ENCODE measurements at places on chromosomes 1 and 21.

GRCh38 chr1:93603106-93603505 lies 78.5 kb downstream of the BCAR3 start:
- DNase-seq: no peak

- no peak for DNase-seq
Measured at GRCh38 chr21:45804809-45805313, 161.3 kb downstream of the PCBP3 start.

- DNase-seq: no peak
Measured at GRCh38 chr1:239233626-239234025, 152.7 kb upstream of the CHRM3 start.

GRCh38 chr1:241749041-241749944 lies 97.2 kb downstream of the WDR64 start:
- no peak for DNase-seq

- no peak for DNase-seq
Measured at GRCh38 chr1:159882527-159882862, 17.5 kb downstream of the CFAP45 start.

DNA sequence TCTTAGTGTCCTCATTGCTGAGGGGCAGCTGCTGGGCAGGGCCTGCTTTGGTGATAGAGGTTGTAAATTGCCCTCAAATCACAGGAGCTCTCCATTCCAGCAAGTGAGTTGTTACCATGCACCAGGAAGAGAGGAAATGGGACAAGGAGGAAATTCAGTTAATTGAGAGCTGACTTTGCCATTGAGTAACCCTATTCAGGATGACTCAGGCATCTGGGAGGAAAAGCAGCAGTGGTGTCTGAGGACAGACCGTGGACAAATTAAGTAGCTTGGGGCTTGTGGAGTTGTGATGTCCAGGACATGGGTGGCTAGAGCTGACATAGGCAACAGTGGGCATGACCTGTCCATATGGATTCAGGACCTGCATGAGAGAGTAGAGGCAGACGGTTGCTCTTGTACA lies 5.9 kb downstream of the ARHGEF10L start:
- DNase-seq: no peak

- DNase-seq: no peak
Measured at GRCh38 chr1:93448983-93449804, 1.3 kb downstream of the FNBP1L start.

- no peak for DNase-seq
Measured at GRCh38 chr1:89261926-89262515, 10.6 kb downstream of the GBP5 start.

DNA sequence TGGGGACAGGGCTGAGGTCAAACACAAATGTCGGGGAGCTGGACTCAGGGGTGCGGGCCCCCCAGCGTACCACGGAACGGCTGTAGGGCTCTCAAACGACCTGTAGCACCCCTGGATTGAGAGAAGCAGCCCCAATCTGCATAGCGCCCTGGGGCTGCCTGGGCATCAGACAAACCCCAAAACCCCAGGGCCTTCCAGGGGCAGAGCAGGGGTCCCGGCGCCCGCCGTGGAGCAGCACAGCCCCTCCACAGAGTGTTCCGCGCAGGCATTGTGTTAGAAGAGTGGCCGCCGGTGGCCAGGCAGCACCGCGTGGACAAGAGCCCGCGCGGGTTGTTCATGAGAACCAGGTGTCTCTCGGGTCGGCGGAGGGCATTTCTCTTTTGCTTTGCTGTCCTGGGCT lies 64.2 kb upstream of the ARHGEF16 start:
- no peak for DNase-seq

- no peak for DNase-seq
Measured at GRCh38 chr1:179872558-179872957, 5.0 kb downstream of the TOR1AIP2 start.

GRCh38 chr1:218494449-218494852 lies 149.3 kb downstream of the TGFB2 start:
- DNase-seq: no peak

GRCh38 chr1:81446000-81446669 lies 354.6 kb upstream of the ADGRL2 start:
- DNase-seq: no peak

DNA sequence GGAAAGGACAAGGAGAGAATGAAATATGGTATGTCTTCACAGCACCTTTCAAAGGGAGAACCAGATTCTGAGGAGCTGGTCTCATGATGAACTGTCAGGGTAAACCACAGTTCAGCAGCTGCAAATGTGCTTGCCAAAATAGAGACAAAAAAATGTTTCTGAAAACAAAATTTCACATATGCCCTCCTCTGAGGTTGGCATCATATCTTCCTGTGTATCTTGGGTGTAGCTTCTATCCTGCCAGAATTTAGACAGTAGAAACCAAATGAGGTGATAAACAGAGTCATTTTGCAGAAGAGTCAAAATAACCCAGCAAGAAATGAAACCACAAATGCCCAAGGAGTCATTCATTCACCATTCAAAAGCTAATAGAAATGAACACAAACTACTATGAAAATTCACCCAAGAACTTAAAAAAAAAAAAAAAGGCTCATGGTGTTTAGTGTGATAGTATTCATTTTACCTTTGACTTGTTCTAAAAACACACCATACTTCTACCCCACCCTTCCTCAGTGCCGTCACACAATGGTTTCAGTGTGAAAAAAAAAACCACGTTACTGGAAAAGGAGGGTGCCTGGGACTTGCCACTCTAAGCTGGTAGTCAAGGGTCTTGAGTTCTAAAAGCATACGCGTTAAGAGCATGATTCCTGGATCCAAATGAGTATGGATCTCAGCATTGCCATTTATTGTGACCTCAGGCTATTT lies 18.5 kb downstream of the SELL start:
- DNase-seq: no peak

- no peak for DNase-seq
Measured at GRCh38 chr21:41211060-41211805, 43.3 kb downstream of the BACE2 start.

- no peak for DNase-seq
Measured at GRCh38 chr1:162185314-162186025, 116.0 kb downstream of the NOS1AP start.

GRCh38 chr1:30305061-30305460 lies 418.3 kb downstream of the MATN1 start:
- no peak for DNase-seq

DNA sequence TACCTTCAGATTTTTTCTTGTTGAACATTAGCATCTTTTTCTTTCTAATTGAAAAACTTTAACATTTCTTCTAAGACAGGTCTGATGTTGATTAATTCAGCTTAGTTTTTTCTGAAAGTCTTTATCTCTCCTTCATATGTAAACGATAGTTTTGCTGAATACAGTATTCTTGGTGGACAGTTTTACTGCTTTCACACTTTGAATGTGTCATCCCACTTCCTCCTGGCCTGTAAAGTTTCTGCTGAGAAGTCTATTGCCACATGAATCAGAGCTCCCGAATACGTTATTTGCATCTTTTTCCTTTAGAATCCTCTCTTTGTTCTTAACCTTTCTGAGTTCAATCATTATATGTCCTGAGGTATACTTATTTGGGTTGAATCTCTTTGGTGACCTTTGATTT lies 344.2 kb downstream of the OLFM3 start:
- DNase-seq: no peak

DNA sequence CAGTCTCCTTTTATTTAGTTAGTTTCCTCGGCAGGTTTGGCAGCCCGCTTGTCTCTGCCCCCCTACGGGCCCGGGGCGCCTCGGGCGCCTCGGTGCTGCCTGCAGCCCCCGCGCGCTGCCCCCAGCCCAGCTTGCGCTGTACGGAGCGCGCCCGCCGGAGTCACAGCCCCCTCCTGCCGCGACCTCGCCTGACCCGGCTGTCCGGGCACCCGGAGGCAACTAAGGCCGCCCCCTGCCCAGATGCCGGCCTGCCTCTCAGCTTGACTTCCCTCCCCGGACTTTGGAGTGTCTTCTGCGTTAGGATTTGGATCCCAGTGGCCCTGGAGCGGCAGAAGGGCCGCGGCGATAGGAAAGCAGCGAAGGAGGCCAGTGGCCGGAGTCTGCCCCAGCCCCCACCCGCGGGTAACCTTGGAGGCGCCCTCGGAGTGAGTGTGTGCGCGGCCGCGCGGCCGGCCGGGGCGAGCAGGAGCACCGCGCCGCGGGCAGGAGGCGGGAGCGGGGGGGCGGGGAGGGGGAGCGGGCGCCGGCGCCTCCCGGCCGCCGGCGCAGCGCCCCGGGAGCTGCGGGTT lies 7.6 kb downstream of the CDKN2C start:
- DNase-seq: no peak

DNA sequence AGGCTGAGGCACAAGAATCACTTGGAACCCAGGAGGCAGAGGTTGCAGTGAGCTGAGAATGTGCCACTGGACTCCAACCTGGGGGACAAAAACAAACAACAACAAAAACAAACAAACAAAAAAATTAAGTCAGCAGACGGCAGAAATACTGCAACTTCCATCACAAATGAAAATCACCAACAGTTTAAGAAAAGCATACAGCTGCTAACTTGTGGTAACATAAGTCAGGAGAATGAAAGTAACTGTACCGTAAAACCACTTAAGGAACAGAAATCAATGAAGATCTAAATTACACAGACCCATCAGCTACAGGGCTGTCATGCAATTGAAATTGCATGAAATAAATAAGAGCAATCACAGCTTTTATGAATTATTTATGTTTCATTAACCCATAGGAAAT lies 25.0 kb downstream of the MCOLN2 start:
- DNase-seq: no peak

GRCh38 chr1:113872219-113872935 lies 865 bp upstream of the PTPN22 start:
- peak; percentile 51 for DNase-seq

DNA sequence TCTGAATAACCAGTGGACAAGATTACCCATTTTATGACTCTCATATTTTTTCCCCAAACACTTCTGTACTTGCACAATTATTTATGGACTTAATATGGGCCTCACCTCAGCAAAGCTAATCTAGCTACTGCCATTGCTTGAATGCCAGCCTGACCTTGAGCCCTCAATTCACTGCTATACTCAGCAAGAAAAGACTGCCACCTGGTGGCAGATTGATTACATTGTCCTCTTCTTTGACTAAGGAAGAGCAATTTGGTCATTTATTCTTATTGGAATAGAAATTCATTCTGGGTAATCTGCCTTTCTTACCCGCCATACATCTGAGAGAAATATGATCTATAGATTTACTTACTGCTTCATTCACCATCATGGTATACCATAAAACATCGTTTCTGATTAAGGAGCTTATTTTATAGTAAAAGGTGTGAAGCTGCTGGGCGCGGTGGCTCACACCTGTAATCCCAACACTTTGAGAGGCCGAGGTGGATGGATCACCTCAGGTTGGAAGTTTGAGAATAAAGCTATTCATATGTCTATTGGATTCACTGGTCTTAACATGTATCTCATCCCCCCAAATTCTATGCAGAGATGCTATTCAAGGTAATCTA lies 32.9 kb upstream of the DIPK1A start:
- peak; percentile 46 for DNase-seq

DNA sequence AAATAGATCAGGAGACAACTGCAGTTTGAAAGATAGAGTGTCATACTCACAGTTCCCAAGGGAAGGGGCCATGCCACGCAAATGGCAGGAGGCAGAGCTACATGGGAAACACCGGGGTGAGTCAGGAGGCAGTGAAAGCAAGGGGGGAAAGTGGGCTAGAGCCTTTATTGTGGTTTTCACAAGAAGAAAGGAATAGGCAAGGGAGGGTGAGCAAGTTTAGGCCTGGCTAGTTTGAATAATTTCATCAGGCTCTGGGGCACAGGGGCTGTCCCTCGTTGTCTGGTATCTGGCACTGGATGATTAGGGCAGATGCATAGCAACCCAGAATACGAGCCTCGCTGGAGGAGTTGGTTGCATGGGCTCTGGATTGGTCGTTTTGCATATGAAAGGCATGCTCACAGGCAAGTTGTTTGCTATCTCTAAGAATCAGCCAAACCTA lies 17.0 kb upstream of the ITLN2 start:
- DNase-seq: no peak

GRCh38 chr1:151511636-151512215 lies 539 bp downstream of the CGN start:
- DNase-seq: peak; percentile 9

- no peak for DNase-seq
Measured at GRCh38 chr1:107572674-107573211, 392.2 kb downstream of the VAV3 start.

DNA sequence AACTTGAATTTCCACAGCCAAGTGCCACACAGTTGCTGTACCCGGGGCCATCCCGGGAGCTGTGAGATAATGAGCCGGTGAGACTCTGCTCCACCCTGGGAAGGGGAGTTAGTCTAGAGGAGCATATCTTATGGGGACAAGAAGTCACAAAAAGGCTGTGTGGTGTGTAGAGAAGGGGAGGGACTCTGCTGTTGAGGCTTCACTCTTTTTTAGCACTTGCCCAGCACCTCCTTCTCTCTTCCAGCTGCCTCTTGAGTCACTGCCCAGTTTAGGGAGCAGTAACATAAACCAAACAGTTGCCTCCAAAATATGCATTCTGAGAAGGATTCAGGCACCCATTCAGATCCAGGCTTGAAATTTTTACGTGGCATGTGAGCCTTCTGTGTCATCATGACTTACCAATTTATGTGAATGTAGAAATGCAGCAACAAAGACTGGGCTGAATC lies 744 bp upstream of the WDR26 start:
- DNase-seq: no peak

DNA sequence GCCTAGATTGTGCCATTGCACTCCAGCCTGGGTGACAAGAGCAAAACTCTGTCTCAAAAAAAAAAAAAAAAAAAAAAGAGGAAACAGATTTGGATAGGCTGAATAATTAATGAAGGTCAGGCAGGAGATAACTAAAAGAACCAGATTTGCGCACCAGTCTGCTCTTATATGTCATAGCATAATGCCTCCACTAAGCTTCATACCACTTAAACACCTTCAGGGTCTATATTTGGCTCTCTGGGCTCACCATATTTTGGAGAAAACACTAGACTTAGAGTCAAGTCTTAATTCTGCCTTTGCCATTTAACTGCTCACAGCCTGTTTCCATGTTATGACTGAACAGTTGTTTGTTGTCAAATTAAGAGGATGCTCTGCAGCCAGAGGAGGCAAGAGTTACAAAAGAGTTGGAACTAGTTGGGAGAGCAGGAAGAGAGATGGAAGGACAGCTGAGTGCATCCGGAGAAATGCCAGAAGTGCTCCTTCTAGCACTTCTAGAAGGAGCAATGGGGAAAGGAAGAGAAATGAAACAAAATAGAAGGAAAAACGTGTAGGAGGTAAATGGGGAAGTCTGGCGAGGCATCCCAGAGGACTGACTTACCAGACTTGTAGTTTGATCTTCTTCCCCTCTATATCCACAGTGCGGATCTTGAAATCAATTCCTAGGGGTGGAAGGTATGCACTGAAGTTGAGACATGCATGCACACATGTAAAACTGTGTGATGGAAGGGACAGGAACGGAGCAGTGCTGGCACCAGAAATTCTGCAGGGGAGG lies 1.8 kb downstream of the RAB13 start:
- no peak for DNase-seq

- DNase-seq: no peak
Measured at GRCh38 chr1:46406881-46407608, 12.9 kb downstream of the FAAH start.

GRCh38 chr1:205382561-205382960 lies 25.8 kb upstream of the KLHDC8A start:
- DNase-seq: no peak
